Cerebellar nuclear complex (tissue), 1 donor: ENCODE measurements at places on chromosomes 6 and 20.

DNA sequence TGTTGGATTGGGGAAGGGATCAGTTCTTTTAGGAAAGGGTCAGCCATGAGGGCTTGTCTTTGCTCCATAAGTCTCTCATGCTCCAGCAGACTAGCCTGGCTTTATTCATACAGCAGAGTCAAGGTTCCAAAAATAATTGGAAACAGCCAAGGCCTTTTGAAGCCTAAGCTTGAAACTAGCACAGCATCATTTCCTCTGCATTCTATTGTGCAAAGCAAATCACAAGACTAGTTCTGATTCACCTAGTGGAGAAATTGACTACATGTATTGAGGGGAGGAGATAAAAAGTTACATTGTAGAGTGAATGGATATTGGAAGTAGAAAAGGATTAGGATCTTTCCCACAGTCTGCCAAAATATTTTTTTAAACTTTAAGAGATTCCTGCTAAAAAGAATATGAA, 159.3 kb upstream of the PLCB4 start:
- no peak for DNase-seq

- no peak for DNase-seq
Measured at GRCh38 chr6:30763618-30764489, 19.5 kb upstream of the IER3 start.

GRCh38 chr6:114158411-114158810, 184.4 kb downstream of the HS3ST5 start:
- DNase-seq: no peak

DNA sequence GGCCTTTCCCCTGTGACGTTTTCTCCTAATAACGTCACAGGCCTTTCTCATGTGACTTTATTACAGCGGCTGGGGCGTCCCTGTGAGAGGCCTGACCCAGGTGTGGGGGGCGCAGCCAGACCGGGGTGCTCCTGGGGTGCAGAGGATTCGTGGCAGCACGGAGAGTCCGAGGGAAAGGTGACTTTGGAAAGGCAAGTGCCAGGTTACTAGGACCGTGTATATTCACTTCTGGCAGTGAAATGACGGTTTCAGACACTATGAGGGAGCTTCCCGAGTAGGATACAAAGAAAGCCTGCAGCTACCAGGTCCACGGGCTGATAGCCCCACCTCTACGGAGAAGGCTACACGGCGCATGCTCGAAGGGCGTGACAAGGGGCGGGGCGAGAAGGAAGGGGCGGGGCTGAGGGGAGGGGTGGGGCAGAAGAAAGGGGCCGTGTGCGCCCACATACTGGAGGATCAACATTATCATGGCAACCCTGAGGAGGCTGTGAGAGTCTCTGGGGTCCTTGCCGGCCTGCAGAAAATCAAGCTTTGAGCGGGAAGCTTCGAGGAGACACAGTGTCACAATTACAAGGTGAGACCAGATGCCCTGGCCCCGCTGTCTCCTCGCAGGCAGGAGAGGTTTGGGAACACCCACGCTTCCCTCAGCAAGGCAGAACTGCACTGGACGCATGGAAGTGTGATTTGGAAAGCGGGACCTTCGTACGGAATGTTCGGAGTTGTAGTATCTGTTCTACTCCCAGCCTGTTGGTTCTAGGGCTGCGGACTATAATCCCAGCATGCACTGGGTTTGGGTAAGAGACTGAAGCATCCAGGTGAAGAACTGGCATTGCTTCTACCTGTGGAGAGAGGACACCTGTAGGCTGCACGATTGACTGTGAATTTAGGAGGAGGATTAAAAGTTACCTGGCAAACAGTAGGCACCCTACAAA, 54.4 kb upstream of the ZNF337 start:
- no peak for DNase-seq

GRCh38 chr20:47784599-47785310, 526 bp downstream of the SULF2 start:
- no peak for DNase-seq

- DNase-seq: no peak
Measured at GRCh38 chr20:39318911-39319310, 356.8 kb downstream of the DHX35 start.

GRCh38 chr20:49620364-49621240, 52.7 kb upstream of the PTGIS start:
- no peak for DNase-seq

DNA sequence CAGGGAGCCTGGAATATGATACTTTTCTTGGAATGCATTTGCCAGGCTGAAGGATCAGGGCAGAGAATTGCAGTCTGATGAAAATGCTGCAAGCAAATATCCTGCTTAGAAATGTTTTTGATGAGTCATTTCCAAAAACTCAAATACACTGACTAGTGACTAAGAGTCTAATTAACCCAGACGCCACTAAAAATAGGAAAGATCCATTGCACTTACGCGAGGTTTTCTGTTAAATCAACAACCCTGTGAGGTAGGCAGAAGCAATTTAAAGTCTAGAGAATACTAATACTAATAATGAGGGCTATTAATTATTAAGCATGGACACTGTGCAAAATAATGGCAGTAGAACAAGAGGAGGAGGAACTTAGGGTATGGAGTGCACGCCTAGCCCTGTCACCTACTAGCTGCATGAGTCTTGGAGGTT, 130.1 kb upstream of the DOK5 start:
- no peak for DNase-seq

GRCh38 chr6:113306552-113307145, 550.5 kb upstream of the MARCKS start:
- peak; percentile 1 for DNase-seq

DNA sequence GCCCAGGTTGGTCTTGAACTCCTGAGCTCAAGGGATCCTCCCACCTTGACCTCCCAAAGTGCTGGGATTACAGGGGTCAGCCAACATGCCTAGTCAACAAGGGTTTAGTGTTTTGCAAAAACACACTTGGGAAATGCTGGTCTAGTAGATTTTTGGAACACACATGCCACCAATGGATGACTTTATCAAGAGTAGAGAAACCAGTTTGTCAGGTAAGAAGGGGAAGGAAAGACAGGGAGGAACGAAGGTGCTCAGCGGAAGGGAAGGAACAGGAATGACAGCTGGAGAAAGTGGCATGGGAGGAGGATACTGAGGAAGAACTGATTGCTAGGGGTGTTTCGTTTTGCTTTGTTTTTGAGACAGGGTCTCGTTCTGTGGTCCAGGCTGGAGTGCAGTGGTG, 15.6 kb upstream of the SEC63 start:
- DNase-seq: no peak

- no peak for DNase-seq
Measured at GRCh38 chr20:38973645-38974044, 11.5 kb downstream of the DHX35 start.

GRCh38 chr6:6707143-6707542, 118.6 kb downstream of the LY86 start:
- DNase-seq: no peak

- DNase-seq: no peak
Measured at GRCh38 chr20:64154590-64155257, 9.5 kb upstream of the MYT1 start.

DNA sequence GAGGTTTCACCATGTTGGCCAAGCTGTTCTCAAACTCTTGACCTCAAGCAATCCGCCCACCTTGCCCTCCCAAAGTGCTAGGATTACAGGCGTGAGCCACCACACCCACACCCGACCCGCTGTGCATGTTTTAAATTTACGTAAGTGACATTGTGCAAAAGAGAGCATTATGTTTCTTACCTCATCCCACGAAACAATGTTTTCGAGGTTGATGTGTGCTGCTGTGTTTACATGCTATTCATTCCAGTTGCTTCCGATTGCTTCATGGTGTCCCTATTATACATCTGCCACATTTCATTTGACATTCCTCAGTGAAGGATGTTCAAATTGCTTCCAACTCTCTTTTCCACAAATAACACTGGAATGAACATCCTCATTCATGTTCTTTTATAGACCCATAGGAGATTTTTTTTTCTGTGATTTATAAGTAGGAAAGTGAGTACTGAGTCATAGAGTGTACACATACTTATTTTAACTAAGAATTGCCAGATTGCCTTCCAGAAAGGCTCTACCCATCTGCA, 403.9 kb upstream of the JARID2 start:
- no peak for DNase-seq

- no peak for DNase-seq
Measured at GRCh38 chr6:159267165-159267564, 98.0 kb downstream of the FNDC1 start.

GRCh38 chr6:146423452-146423851, 120.2 kb upstream of the RAB32 start:
- no peak for DNase-seq

DNA sequence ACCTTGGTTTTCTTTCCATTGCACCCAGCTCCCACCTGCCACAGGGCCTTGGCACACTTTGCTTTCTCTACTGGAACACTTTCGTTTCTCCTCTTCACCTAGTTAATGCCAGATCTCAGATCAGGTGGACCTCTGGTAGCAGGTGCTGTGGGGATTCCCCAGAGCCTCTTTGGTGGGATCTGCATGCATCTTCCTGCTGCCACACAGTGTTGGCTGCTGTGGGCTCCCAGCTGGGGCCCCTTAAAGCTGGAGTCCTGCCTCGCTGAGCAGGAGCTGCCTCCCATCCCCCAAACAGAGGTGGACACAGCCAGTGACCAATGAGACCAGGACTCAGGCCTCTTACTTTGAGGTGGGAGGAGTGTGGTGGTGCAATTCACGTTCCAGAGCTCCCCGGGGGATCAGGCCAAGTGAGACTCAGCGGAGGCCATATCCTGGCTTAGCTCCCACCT, 28.4 kb downstream of the CEBPB start:
- DNase-seq: no peak

DNA sequence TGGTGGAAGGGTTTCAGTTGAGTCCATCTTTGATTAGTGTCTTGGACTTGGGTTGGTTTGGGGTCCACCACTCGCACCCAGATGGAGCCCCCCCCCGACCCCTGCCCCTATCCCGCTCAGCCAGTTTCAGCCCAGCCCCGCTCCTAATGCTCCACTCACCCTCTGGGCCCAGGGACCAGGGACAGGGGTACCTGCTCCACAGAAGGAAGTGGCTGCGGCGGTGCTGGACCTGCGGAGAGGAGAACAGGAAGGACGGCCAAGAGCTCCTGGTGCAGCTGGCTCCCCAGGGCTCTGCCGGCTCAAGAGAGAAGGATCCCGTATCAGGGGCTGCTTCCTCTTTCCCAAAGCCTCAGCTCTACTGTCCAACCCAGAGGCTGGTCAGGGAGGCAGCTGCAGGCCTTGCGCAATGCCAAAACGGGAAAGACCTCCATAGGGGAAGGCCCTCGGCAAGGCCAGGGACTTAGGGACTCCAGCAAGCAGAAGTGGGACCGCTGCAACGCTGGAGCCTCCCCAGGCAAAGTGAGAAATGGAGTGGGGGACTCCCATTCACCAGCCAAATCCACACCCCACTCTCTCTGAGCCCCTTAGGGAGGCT, at the start of gene SIGLEC1:
Gene SIGLEC1, minus strand, starts transcription at position 322 of the 595 bp plus-strand sequence. CDS start 5,472 bp downstream, outside the sequence.
- DNase-seq: no peak

GRCh38 chr6:27414996-27415395, 26.4 kb downstream of the ZNF391 start:
- no peak for DNase-seq

DNA sequence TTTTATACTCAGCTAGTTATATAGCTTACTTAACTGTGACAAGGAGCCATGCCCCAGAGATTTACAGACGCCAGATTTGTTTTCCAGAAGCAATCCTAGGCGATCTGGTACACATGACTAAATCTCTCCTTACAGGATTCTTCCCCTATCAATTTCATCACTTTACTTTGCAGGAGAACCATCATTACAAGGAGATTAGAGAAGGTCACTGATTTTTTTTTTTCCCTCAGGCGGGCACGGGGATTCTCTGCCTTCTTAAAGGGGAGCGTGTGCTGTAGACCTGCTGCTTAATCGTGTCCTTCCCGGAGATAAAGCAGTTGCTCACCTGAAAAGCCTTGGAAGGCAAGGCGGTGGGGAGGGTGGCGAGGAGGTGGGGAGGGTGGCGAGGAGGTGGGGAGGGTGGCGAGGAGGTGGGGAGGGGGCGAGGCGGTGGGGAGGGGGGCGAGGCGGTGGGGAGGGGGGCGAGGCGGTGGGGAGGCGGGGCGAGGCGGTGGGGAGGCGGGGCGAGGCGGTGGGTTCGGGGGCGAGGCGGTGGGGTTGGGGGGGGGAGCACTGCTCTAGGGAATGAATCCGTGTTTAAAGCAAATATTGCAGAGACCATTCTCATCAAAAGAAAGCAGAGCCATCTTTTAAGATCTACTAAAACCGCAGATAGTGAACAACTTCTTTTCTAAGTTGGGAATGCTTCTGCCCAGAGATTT, 14.3 kb upstream of the MRAP2 start:
- no peak for DNase-seq

DNA sequence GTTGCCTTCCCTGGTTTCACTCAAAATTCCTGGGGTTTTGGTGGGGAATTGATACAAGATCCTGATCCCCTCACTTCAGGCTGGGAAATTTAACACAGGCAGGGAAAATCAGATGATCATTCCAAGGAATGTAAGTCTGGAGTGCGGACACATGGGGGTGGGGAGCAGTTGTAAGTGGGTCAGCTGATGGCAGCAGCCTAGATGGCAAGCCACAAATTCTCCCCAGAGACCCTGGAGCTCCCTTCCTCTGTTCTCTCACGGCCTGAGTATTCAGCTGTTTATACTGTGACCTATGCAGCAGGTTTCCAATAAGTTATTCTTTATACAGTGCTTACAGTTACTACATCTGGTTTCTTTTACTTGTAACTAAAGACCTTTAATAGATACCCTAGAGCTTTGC, 144.9 kb downstream of the SH3BGRL2 start:
- DNase-seq: no peak

- DNase-seq: no peak
Measured at GRCh38 chr6:84033523-84034451, at the start of gene MRAP2. Gene MRAP2 (plus strand): TSS chr6:84033772. CDS start chr6:84055319, 21,547 bp downstream.

DNA sequence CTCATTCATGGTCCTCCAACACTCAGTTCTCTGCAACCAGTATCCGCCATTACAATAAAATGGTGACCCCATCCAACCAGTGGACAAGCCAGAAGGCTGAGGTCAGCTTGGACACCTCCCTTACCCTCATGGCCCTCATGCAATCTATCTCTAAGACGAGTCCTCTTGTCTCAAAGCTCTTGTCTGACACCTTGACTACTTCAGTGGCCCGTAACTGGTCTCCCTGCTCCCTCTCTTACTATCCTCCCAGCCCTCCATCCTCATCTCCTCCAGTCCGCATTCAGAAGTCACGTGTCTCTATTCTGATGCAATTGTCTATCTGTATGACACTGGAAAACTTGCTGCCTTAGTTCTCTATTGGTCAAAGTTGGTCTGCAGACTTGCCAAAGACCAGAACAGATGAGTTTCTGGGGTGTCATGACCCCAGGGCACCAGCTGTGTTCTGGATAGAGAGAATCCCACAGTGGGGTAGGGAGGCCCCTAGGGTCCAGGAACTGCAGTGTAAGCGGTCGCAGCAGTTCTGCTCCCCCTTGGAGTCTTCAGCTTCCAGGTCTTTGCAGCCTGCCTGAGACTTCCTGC, 59.6 kb upstream of the RNF24 start:
- no peak for DNase-seq
